Stimulated activated CD4-positive, alpha-beta T cell treated with anti-CD3 and anti-CD28 coated beads, Interleukin-12 subunit alpha, Interleukin-12 subunit beta, amount 100 ng/mL, for 24 hours (primary cell): ENCODE measurements at places on chromosomes 6 and 20.

- DNase-seq, result no peak
Observed at GRCh38 chr20:49631856-49632418, 64.0 kb upstream of the PTGIS start.

GRCh38 chr6:127950566-127951145, 49.8 kb upstream of the THEMIS start:
- DNase-seq, result no peak

GRCh38 chr6:169619650-169620049, 82.2 kb downstream of the WDR27 start:
- no peak for DNase-seq

- no peak for DNase-seq
Observed at GRCh38 chr6:118748311-118749062, 97.1 kb upstream of the CEP85L start.

- no peak for DNase-seq
Observed at GRCh38 chr6:151811081-151811480, 3.6 kb downstream of the ESR1 start.

GRCh38 chr6:32982084-32982701, 13.8 kb downstream of the BRD2 start:
- DNase-seq, result no peak

- DNase-seq, result no peak
Observed at GRCh38 chr6:136323431-136324112, 33.9 kb upstream of the BCLAF1 start.

DNA sequence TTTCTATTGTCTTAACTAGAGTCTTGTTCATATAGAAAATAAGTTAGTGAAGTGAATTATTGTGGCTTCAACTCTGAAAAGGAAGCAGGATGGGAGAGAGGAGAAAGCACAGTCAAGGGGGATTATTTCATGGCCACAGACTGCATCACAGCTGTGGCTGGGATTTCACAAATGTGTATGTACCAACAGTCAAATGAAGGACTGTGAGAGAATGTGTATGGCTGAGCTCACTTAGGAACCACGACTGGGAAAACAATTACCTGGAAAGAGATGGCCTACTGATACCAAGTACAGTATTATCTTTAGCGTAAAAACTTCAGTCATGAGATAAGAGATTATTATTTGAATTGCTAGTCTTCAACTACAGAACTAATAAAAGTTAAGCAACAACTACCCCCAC, 54.9 kb downstream of the SESN1 start:
- no peak for DNase-seq

GRCh38 chr6:139296927-139297326, 5.1 kb upstream of the TXLNB start:
- DNase-seq, result no peak

- DNase-seq, result no peak
Observed at GRCh38 chr6:3753228-3753835, 1.8 kb upstream of the PXDC1 start.

GRCh38 chr6:104527761-104528415, 331.8 kb downstream of the HACE1 start:
- no peak for DNase-seq
